GM12891 (cell line): ENCODE measurements at places on chromosomes 6 and 20.
A peak's percentile ranks its signal among the peaks of the same experiment; 100 is the strongest.

GRCh38 chr6:106529438-106529837 lies 99.9 kb downstream of the RTN4IP1 start:
- DNase-seq: no peak

- DNase-seq: no peak
Measured at GRCh38 chr20:10735195-10735949, 61.6 kb upstream of the JAG1 start.

DNA sequence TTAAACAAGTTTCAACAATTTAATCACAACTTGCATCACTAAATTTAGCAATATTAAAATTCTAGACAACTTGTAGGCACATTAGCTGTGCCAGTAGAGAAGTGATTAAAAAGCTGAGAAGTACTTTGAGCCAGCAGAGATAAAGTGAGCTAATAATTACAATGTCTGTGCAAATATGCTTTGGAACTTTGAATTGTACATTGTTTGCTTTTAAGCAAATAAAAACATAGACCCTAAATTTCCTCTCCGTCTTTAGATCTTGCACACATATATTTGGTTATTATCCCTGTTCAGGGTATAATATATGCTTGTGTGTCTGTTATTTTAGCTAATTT lies 44.2 kb upstream of the DEFB112 start:
- no peak for DNase-seq

- DNase-seq: no peak
Measured at GRCh38 chr20:10527781-10528180, 92.7 kb downstream of the SLX4IP start.

GRCh38 chr6:128098000-128098581 lies 197.2 kb upstream of the THEMIS start:
- DNase-seq: no peak

- no peak for DNase-seq
Measured at GRCh38 chr20:23564927-23565326, 3.4 kb downstream of the CST9L start.

GRCh38 chr6:3364391-3364790 lies 92.5 kb downstream of the SLC22A23 start:
- DNase-seq: no peak

- DNase-seq: peak; percentile 32
Measured at GRCh38 chr20:48818481-48818987, 9.3 kb downstream of the PREX1 start.

DNA sequence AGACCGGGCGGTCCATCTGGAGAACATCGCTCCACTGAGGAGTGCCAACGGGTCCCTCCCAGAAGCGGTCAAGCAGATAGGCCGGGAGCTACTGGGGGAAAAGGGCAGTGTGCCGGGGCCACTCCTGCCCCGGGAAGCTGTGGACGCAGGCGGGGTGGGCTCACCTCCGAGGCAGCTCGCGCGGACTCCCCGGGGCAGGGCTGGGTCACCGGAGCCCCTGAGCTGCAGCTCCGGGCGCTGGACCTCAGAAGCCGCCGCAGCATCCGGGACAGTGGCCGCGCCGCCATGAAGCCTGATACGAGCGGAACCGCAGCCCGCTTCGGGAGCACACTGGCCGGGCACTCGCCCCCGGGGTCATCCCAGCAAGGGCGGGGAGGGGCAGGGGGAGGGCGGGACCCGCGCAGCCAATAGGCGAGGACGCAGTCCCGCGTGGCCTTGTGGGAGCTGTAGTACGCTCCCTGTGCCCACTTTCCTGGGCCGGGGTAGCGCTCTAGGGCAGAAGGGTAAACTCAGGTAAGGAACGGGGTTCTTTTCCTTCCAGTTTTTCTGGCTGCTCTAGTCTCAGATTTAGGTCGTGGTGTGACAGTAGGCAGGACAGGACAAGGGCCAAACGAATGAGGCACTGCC lies at the start of gene MOCS1:
MOCS1 (minus strand) TSS at position 332 of the 627 bp plus-strand sequence; CDS start at position 287, 45 bp downstream.
- DNase-seq: no peak

DNA sequence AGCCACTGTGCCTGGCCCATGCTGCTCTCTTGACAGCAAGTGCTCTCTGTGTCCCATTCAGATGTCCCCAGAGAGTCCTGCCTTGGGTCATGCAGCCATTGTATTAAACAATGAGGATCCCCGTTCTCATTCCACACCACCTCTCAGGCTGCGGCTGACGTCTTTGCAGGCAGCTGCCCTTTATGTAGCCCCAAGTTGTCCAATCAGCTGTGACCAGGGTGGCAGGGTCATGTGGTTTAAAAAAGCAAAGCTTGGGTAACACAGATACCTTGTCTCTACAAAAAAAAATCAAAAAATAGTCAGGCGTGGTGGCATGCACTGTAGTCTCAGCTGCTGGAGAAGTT lies 13.2 kb downstream of the GCNT2 start:
- DNase-seq: no peak

DNA sequence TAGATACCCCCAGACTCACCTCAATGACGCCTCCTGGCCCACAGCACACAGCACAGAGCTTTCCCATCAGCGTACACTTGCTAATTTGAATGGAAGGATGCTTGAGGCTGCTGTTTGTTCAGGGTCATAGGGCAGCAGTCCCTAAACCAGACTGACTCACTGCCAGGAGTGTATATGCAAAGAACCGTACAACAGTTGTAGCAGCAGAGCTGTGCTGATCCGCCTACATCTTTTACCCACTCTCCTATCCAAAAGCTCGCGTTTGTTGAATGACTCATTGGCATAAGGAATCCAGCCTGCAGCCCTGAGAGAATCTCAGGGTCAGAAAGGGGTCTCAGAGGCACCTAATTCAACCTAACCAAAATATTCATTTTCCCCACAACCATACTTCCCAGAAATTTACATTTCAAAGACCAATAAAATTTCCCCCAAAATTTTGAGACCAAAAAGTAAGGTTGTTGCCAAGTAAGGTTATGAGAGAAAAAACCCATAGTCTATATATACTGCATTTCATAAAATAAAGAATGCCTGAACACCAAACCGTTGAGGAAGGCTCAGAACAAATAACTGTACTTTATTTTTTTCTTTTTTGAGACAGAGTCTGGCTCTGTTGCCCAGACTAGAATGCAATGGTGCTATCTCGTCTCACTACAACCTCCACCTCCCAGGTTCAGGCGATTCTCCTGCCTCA lies 35.3 kb upstream of the CCND3 start:
- DNase-seq: no peak

DNA sequence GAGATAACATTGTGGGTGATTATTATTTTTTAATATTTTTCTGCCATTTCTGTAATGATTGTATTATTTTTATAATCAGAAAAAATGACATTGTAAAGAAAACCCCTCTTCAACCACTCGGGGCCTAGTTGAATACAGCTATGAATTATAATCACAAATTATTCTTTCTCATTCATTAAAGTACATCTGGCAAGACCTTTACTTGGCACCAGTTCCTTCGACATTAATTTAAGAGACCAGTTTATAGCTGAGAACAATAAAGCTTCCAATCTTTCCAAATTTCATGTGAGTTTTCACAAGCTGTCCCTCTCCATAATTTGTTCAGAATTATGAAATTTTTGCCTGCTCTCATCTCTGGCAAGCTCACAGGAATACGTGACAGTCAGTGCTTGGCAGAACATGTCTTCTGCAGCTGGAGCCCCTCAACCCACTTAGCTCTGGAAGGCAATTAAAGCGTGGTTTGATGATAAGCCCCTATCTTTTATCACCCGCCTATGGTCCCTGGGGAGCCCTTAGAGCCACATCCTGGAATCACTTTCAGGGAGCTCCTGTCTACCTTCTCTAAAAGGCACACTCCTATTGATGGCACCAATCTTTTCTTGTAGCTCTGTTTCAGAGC lies 237.2 kb upstream of the PRND start:
- DNase-seq: no peak

- DNase-seq: no peak
Measured at GRCh38 chr6:129671442-129672340, 38.3 kb downstream of the ARHGAP18 start.

DNA sequence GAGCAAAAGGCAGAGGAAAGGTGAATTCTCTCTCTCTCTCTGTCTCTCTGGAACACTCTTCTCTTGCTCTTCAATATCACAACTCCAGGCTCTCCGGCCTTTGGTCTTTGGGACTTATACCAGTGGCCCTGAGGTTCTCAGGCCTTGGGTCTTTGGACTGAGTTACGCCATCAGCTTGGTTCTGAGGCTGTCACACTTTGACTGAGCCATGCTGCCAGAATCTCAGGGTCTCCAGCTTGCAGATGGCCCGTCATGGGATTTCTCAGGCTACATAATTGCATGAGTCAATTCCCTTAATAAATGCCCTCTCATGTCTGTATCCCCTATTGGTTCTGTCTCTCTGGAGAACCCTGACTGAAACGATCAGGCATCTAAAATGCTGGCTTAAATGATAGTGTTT lies 12.9 kb downstream of the BTN2A1 start:
- no peak for DNase-seq

DNA sequence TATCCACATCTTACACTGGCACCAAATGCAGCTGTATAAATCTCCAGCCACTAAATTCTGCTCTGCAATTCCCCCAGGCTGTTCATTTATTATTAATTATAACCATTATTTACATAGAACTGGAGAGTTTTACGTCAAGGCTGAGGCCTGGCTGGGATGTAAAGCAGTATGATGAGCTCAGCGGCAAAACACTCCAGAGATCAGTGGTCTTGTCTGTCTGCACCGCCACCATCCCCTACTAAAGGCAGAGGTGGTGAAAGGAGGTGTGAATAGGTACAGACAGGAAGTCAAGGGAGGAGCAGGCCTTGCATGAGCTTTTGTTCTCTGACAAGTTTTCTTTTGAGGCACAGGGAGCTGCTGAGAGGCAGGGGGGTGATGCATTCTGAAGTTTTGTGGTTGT lies 159.9 kb upstream of the PCSK2 start:
- no peak for DNase-seq

- no peak for DNase-seq
Measured at GRCh38 chr6:36581716-36582115, 12.4 kb upstream of the SRSF3 start.

GRCh38 chr20:15022921-15023320 lies 685.5 kb upstream of the FLRT3 start:
- no peak for DNase-seq

DNA sequence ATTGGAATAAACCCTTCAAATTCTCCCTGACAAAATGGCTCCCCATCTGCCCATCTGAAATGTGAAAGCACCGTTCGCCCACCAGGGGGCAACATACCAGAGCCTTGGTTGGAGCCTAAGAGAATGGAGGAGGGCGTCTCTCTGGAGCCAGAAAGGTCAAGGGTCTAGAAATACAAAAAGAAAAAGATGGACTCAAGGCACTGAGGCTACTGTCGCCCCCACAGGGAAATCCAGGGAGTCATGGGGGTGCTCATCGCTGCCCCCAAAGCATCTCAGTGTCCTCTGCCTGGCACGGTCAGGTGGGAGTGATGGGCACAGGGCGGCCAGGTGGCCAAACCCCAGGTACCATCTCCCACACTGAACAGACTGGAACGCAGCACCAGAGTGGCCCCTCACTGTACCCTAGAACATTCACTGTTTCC lies 136.3 kb downstream of the ZMYND8 start:
- DNase-seq: peak; percentile 41

DNA sequence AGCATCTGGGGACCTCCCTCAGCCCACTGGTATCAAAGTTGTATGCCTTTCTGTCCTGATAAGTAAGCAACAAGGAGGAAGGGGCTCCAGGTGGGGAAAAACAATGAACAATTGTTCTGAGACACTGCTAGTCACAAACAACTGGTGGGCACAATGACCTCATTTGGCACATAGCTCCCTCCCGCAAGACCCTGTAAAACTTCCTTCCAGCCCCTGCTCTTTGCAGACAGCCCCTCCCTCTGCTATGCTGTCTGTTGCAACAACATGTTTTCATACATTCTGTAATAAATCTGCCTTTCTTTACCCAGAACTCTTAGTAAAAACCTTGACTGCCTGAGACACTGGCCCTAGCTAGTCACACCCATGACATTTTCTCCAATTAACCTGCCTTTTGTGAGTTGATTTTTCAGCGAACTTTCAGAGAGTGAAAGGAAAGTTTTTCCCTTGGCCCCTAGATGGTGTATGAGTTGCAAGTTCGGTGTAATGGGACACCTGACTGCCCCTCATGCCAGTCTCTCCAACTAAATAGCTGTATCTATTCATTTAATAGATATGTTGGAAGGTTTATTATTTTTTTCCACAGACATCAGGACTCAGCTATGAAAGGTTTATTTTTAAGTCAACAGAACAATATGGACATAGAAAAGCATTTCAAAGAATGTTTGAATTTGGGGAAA lies 142.3 kb upstream of the SLC22A16 start:
- no peak for DNase-seq

- no peak for DNase-seq
Measured at GRCh38 chr6:9482030-9482738, 932.7 kb downstream of the TFAP2A start.

GRCh38 chr6:21220271-21220987 lies 373.1 kb upstream of the SOX4 start:
- no peak for DNase-seq

GRCh38 chr20:14790771-14791620 lies 453.6 kb upstream of the FLRT3 start:
- DNase-seq: no peak

DNA sequence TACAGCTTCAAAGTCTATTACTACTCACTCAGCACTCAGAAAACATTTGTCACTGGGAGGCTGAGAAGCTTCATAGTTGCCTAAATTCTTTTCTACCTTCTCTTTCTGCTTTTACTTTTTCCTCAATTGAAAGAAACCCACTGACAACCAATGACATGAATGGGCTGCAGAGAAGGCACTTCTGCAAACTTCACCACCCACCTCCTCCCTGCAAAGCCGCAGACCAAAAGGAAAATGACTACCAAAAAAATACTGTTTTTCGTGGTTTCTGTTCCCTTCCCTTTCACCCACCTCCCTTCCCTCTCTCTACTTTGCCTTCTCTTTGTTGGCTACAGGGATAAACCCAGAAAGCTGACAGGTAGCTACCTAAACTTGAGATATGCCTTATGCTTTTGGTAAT lies 3.2 kb downstream of the GNAS-AS1 start:
- DNase-seq: no peak

- no peak for DNase-seq
Measured at GRCh38 chr6:34638834-34639736, 57.5 kb downstream of the ILRUN start.

DNA sequence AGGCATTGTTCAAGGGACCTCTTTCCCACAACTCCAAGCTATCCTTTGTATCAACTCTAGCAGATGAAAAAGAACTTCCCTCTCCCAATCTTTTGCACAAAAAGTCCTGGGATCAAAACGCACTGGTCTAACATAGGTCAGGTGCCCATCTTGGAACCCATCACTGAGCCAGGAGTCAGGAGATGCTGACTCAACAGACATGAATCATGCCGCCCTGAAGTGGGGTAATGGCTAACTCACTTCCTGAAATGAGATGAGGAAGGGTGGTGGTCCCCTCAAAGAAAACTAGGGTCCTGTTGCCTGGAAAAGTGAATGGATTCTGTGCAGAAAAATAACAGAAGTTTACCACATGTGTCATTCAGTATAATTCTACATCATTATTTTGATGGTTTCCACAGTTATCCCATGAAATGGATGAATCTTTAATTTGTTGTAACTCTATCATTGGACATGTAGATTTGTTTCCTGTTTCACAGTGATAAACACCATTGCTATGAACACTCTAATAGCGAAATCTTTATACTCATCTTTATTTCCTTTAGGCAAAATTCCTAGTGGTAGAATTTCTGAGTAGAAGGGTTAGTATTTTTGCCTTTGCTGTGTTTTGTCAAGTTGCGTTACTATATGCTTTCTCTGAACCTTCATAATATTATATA lies 151.3 kb downstream of the SLC16A10 start:
- no peak for DNase-seq

GRCh38 chr6:56744528-56744927 lies 101.8 kb upstream of the DST start:
- no peak for DNase-seq

GRCh38 chr6:145749632-145750031 lies 14.3 kb upstream of the EPM2A start:
- DNase-seq: no peak
